Hippocampal formation (tissue), 2 donors: ENCODE measurements at places on chromosomes 7 and 10.

GRCh38 chr10:33337326-33337957 is 3.0 kb upstream of the NRP1 start:
- DNase-seq, result no peak

DNA sequence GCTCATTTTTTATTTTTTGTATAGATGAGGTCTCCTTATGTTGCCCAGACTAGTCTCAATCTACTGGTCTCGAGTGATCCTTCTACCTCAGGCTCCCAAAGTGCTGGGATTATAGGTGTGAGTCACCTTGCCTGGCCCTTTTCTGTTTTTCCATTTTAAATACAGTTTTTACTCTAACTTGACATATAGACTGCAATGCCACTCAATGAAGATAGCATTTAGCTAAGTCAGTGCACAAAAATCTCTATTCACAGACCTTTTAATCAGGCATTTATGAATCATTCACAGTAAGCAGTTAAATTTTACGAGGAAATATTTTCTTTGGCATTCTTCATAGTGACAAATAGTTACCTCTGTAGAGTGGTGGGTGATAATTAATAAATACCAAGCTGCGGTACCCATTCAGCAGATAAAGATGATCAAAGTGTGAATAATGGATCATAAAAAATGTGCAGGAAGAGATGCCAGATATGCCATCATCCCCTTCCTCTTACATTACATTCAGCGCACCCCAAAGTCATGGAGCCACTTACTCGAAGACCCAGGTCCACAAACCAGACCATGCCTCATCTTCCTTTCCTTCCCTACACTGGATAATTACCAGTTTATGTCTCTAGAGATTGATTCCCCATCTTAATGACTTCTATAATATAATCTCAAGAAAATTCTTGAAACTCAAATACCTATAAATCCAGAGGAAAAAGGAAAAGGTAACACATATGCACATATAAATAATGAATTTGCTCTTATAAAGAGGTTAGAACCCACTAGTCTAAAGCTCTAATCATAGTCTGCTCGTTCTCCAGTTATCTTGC is 56.0 kb downstream of the UBE2H start:
- no peak for DNase-seq

DNA sequence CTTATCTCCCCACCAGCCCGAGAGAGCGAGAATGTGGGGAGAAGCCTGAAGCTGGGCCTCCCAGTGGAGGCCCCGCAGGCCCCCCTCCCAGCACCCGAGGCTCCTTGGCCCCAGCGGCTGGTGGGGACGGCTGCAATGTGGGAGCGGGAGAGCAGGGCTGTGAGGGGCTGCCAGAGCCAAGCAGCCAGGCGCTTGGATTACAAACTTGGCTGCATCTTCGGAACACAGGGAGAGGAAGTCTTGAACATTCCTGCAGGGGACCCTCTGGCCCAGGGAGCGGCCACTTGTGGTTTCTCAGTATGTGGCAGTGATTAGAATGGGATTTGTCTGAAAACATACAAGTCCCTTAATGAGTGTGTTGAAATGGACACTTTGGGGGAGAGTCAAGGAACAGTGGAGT is 23.2 kb downstream of the ELN start:
- DNase-seq, result no peak

- no peak for DNase-seq
Measured at GRCh38 chr7:111732923-111733322, 170.6 kb upstream of the IMMP2L start.

DNA sequence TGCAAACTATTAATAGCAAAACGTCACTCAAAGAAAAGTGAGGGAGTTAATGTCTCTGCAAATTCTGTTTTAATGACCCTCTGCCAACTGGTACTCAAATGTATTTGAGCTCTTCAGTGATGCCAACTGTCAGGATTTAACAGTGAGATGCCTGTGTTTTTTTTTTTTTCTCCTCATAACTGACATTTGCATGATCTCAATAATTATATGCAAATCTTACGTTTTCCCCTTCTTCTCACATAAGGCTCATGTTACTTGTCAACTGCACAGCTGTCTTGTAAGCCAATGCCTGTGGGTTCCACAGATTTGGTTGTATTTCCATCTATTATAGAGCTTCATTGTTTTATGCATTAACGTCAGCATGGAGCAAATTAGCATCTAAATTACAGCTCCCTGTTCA is 38.2 kb downstream of the PPP1R3A start:
- no peak for DNase-seq

DNA sequence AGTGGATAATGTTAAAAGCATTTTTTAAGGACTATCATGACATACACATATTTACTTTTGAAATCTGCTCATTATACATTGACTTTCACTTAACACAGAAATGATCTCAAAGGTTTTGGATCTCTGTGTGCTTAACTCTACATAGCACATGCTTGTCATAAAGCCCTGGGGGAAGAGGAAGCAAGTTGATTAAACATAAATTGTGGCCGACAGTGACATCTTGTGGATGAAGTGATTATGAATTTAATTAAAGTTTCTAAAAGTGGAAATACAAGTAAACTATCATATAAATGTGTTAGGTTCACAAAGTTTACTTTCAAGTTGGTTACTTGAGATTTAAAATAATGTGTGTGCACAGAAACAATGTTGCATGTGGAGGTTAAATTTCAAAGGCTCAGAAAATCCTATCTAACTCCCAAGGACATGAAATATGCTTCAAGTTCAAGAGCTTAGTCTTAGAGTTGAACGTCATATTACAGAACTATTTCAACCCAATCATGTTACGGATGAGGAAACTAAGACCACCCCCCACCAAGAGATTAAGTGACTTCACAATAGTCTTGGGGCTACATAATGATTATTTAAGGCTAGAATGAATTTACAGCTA is 1247.8 kb downstream of the GATA3 start:
- no peak for DNase-seq

- DNase-seq, result no peak
Measured at GRCh38 chr10:51028420-51028819, 45.9 kb upstream of the PRKG1 start.

GRCh38 chr7:120931243-120931642 is 19.3 kb upstream of the ING3 start:
- DNase-seq, result no peak

DNA sequence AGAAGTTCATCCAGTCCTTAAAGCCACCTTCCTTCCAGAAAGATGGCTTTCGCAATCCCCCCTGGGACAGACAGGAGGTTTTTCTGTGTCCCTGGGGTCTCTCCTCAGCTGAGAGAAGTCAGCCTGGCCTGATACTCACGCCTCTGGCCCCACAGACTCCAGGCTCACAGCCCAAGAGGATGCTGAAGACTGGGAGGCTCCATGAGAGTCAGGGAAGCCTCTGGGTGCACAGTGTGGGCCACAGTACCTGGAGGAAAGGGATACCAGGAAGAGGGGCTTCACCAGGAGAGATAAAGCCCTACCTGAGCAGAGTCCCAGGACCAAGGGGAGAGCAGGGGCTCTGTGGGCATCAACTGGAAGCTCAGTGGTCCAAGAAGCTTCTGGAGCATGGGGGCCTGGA is 324.4 kb downstream of the GRID1 start:
- no peak for DNase-seq

DNA sequence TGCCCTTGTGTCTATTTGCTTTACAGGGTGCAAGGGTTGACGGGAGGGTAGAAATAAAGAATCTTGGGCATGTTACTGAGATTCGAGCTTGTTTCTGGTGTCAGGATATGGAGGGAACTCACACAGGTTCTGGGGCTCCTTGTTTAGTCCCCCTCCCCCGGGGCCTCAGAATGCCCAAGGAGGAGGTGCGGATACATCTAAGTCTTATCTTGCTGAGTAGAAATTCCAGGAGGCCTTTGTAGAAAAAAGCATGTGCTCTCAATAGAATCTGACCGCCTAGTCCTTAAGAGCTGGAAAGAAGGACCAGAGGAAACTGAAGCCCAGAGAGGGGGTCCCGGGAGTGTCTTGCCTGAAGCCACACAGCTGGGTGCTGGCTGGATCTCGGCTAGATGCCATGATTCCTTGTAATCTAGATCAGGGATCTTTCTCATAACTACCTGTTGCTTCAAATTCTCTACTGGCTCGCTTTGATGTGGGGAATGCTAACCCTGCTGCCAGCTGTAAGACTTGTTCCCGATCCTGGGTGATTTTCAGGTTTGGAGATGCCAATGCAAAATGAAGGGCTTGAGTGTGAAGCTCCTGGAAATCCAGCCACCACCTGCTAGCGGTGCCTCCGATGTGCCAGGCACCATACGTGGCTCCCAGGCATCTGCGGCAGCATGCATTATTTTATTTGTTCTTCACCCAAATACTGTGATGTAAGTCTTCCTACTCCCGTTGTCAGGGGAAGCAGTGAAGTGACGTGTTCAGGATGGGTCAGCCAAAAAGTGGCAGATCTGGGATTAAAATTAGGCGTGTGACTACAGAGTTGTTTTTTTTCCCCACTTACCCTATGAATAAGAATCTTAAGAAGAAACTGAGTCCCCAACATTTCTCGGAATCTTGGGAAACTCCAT is 226.0 kb downstream of the TCF7L2 start:
- DNase-seq, result no peak

DNA sequence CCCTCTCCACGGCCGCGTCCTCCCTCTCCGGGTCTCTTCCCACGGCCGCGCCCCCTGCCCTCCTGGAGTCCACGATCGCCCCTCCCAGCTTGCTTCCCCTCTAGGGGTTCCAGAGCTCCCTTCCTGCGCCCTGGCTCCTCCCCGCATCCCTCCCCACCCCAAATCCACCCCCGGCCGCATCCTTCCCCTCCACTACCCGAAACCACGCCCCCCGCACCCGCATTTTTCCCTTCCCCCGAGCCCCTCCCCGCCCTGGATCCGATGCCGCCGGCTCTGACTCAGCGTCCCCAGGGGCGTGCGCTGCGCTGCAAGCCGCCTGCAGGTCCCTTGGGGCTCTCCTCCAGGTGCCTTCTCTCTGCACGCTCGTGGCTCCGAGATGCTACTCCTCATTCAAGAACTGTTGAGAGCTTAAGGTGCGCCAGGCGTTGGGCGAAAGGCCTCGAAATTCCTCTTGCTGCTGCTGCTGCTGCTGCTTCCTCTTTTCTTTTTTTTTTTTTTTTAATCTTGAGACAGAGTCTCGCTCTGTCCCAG is 372 bp upstream of the TMEM130 start:
- DNase-seq, result peak; percentile 22

- DNase-seq, result no peak
Measured at GRCh38 chr10:79435271-79436065, 10.0 kb downstream of the ZCCHC24 start.

DNA sequence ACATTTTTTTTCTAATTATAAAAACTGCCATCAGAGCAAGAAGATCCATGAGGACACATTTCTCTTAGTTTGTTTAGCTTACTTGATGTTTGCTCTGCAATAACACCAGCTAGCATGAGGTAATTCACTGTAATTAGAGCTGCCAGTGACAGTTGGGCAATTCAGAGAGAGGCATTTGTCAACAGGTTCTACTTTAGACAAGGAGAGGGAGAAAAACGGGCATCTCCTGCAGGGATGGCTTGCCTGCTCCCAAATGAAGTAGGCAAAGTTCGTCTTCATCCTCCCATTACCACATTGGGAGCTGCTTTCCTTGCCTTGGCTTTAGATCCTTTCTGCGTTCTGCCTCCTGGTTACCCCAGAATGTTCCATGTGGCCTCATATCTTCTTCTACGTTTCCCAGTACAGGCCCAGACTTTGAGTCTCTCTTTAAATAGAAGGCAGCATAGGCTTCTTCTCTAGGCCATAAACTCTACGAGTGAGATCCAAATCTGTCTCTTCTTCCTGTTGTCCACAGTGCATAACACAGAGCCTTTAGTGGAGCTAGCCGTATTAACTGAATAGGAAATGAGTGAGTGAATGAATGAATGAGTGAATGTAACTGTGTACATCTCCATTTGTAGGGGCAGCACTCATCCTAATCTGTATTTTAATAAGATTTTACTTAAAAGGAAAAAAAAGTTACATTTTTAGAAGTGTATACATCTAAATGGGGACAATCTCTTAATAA is 21.2 kb downstream of the ASB15 start:
- no peak for DNase-seq

GRCh38 chr10:90614631-90615030 is 243.2 kb downstream of the HTR7 start:
- no peak for DNase-seq

DNA sequence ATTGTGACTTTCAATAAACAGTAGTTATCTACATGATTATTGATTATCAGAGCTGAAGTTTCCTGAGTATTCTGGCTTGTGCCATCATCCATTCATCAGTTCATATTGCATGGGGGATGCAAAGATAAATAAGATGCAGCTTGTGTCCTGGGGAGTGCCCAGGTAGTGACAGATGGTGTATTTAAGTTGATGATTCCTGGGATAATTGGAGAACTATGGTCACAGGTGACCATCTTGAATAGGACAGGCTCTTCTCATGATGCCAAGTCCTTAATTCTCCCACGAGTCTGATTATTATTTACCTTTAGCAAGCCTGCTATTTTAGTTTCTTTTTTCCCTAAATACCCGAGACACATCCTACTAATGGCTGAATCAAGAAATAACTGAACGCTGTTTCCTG is 64.9 kb downstream of the PLPP4 start:
- DNase-seq, result no peak

GRCh38 chr10:123901621-123902020 is 10.0 kb upstream of the CPXM2 start:
- no peak for DNase-seq

DNA sequence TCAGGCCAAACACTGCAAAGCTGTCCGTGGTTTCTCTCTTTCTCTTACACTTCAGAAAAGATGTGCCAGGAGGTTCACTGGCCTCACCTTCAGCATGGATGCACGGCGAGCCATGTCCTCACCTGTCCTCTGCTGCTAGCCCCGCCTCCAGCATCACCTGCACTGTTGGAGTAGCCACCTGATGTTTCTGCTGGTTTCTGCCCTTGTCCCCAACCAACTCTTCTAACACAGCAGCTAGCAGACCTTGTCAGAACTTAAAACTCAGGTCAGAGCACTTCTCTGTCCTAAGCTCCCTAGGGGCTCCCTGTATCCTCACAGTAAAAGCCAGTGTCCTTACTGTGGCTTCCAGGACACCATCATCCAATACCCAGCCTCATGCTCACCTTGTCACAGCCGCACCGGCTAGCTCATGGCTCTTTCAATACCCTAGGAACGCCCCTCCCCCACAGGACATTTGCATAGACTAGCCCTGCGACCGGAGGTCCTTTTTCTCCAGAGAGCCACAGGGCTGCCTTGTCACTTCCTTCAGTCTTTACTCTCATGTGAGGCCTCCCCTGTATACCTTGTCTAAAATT is 15.2 kb downstream of the PALD1 start:
- no peak for DNase-seq

- no peak for DNase-seq
Measured at GRCh38 chr10:71950683-71951082, 13.5 kb upstream of the CHST3 start.

GRCh38 chr10:68184546-68184945 is 47.4 kb downstream of the ATOH7 start:
- DNase-seq, result no peak

- DNase-seq, result no peak
Measured at GRCh38 chr7:37323966-37324365, 124.7 kb downstream of the ELMO1 start.

- peak; percentile 80 for DNase-seq
Measured at GRCh38 chr7:131108212-131108940, 219.3 kb upstream of the MKLN1 start.

- no peak for DNase-seq
Measured at GRCh38 chr10:18158773-18159265, 18.6 kb downstream of the CACNB2 start.
